ENCODE measurements at places on chromosomes 7 and 10. TPM values are rescaled to one million over a fixed set of nuclear protein-coding genes. Genes with fewer than 3 reads are reported as not detected.

- no peak for DNase-seq
Measured at GRCh38 chr10:13414855-13415254, 66.8 kb upstream of the SEPHS1 start.

DNA sequence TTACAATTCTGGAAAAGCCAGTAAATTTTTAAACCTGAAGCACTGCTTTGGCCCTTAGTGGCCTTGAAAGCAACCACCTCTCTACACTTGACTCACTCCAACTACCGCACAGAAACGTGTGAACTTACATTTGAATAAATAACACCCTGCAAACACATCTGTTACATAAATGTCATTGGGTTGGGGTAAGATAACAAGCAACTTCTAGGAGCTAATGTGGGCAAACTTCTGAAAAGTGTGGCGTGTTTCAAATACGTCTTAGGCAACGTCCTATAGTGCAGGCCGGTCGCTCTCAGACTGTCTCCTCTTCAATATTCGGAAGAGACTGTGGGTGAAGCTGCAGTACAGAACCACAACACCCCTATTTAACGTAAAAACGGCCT, 474 bp downstream of the ORC5 start:
- peak; percentile 18 for DNase-seq

DNA sequence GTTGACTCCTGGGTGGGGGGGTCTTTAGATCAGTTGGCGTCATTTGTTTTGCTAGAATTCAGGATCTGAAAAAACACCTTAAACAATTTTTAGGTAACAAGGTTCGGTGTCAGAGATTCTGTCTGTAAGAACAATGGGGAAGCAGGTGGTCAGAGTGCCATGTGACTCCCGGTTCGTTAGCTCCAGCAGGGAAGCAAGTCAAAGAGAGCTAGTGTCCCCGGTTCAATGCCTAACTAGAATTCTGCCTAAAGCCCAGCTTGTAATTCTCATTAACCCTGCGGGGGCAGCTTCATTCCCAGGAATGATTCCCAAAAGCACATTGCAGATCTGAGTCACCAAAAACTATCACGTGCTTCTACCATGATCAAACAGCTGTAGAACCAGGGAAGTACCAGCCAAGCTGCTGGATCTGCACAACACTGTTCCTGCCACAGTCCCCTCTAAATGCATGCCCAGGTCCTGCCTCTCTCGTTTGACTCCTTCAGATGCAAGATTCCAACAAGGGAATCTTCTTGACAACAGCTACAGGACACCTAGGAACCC, 664.3 kb upstream of the CELF2 start:
- DNase-seq: no peak

DNA sequence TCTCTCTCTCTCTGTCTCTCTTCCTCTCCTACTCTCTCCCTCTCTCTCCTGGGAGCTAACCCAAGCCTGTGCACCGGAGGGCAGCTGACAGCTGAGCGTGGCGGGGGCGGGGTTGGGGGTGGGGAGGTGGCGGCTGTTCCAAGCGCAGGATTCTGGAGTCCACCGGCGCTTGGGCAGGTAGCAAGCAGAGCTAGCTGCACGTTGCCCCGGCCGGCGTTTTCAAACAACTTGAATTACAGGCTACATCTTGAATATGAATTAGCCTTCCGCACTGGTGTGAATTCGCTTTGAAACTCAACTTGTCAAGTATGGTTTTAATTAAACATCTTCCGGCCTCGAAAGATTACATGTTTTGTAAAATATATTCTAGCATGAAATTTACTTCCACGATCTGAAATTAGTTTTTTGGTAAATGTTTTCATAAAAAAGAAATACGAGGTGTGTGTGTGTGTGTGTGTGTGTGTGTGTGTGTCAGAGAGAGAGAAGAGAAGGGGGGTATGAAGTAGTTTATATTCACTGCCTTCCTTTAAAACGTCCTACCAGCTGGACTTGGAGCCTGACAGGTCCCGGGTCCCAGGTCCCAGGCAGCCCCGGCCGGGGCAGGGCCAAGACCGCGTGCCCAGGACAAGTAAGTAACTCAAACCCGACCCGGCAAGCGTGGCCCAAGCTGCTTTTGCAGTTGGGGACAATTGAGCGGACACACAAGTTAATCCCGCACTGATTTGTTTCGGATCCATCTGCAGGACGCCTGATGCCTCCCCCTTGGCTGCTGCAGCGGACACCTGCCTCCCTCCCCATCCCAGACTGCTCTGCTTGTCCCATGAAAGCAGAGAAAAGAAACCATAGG, 9.0 kb upstream of the DLX6 start:
- DNase-seq: no peak

DNA sequence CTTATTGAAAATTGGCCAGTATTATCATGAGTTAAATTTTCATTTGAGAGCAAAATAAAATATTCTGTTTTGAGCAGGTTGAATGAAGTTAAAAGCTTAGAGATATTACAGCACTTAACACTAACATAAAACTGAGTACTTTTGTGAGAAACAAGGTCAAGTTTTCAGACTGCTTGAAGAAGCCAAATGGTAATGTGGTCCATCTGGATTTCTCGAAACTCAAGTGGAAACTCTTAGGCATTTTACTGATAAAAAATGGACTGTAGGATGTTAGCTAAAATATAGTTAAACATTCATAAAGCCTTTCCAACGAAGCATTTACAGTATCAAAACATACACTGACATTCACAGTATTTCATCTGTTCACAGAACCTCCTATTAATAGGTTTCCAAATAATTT, 528.1 kb upstream of the SEMA3D start:
- DNase-seq: no peak

GRCh38 chr10:80855348-80855971, 317.8 kb downstream of the SH2D4B start:
- DNase-seq: no peak

DNA sequence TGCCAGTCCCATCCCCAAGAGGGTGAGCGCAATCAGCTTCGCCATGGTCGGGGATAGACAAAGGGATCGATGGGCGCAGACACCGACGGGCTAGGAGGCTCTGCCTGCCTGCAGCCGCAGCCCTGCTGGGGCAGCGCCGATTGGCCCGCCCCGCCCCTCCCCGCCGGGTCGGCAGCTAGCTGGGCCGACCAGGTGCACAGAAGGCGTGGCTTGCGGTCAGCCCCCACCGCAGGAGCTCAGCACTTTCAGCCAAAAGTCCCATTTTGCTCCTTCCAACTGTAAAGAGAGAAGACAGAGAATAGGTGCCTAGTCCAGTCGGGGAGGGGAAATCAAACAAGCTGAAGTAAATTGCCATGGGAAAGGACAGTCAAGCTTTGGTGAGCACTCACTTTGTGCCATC, at the start of gene PON1:
TSS of gene PON1 (minus strand) at position 102 of the 400 bp plus-strand sequence. CDS start at position 45, 57 bp downstream.
- DNase-seq: no peak

VAX1 gene
- 0.62 TPM for total RNA-seq

OR2A12 gene
- not detected for total RNA-seq

GRCh38 chr7:75756206-75756990, 15.6 kb downstream of the CCL26 start:
- DNase-seq: no peak

DNA sequence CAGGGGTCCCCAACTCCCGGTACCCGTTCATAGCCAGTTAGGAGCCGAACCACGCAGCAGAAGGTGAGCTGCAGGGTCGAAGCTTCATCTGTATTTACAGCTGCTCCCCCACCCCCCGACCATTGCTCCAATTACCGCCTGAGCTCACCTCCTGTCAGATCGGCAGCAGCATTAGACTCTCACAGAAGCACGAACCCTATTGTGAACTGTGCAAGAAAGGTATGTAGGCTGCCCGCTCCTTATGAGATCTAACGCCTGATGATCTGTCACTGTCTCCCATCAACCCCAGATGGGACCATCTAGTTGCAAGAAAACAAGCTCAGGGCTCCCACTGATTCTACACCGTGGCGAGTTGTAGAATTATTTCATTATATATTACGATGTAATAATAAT, 14.6 kb upstream of the AZGP1 start:
- no peak for DNase-seq

EEF1AKMT2 gene
- total RNA-seq: 19.1 TPM

SLC16A9 gene
- total RNA-seq: 4.4 TPM

- no peak for DNase-seq
Measured at GRCh38 chr7:141342621-141343408, 208.4 kb upstream of the AGK start.

- DNase-seq: no peak
Measured at GRCh38 chr10:50397312-50398140, 146.2 kb upstream of the ASAH2 start.

- no peak for DNase-seq
Measured at GRCh38 chr10:113389969-113390368, 162.9 kb upstream of the HABP2 start.

DNA sequence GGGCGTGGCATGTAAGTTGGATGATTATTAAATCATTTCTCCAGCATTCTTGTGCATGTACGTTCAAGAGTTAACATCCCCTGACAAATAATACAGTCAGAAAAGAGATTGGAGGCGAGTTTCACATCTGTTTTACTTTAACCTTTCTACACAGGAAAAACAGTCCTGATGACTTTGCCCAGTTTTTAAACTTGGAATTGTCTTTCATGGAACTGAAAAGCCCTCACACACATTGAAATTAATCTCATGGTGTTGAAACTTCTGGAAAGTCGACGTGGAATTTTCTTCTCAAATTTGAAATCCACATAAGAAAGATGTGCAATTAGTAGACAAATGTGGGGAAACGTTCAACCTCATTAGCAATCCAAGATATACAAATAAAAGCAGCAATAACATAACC, 31.2 kb upstream of the ZNF438 start:
- peak; percentile 36 for DNase-seq

ZNF117 gene
- 10.2 TPM for total RNA-seq

GRCh38 chr10:73900064-73900463, 10.9 kb upstream of the PLAU start:
- DNase-seq: no peak

ZNF212 gene
- 8.7 TPM for total RNA-seq

DNA sequence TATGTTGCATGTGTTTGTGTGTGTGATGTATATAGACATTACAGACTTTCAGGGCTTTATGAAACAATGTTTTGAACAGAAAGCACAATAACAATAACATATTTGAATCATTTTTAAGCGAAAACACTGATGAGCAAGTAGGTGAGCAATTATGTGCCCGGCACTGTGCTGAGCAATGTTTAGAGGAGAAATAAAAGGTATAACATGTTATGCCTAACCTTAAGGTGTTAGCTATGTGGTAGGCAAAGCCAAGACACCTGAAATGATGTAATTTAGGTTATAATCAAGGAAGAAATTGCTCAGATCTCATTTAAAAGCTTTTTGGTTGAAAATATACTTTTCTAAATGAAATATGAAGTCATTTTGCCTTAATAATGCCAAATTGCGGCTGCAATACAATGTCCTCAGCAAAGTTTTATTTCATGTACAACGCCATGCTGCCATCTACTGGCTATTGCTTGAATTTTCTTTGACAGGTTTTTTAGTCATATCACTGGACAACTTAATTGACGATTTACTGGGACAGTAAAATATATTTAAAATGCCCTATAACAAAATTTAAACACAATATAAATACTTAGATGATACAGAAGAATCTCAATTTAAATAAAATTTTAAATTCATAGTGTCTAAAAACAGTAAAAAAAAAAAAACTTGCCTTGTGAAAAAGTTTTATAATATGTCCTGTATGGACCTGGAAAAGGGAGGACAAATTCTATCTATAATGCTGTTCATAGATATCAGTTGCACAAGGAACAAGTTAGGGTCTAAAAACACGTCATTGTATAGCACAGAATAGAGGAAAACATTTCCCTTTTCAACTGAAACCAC, 131.1 kb upstream of the CDK1 start:
- DNase-seq: peak; percentile 33

- no peak for DNase-seq
Measured at GRCh38 chr7:29613100-29613499, 49.5 kb downstream of the PRR15 start.

OR2A1 gene
- total RNA-seq: not detected

GRCh38 chr7:123987445-123987844, 45.4 kb downstream of the TMEM229A start:
- no peak for DNase-seq

- DNase-seq: no peak
Measured at GRCh38 chr10:104925232-104925851, 284.3 kb downstream of the SORCS3 start.

PRXL2A gene
- total RNA-seq: 24.3 TPM

DNA sequence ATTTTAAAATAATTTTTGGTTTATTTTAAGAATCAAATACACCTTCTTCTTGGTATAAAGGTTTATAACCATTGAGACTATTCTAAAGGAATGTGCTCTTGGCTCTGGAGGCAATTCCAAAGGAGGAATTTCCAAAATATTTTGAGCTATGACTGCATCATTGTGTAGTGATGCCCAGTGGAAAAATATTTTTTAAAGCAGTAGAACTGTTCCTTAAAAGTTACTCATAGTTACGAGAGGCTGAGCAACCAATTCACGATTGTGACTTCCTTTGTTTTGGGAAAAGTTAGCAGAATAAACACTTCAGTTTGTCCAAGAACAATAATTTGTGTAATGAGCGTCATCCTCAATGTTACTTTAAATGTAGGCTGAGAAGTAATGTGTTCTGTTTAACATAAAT, 233.6 kb downstream of the BAMBI start:
- DNase-seq: peak; percentile 80

- no peak for DNase-seq
Measured at GRCh38 chr7:155401884-155402283, 56.0 kb upstream of the EN2 start.

GRCh38 chr7:123916240-123916724, 8.8 kb upstream of the SPAM1 start:
- DNase-seq: peak; percentile 0

NAT16 gene
- total RNA-seq: 0.16 TPM
